ENCODE measurements at places on chromosomes 3 and 15.
A peak's percentile ranks its signal among the peaks of the same experiment; 100 is the strongest.

- no peak for DNase-seq
Observed at GRCh38 chr15:29516929-29517328, 247.3 kb upstream of the NSMCE3 start.

DNA sequence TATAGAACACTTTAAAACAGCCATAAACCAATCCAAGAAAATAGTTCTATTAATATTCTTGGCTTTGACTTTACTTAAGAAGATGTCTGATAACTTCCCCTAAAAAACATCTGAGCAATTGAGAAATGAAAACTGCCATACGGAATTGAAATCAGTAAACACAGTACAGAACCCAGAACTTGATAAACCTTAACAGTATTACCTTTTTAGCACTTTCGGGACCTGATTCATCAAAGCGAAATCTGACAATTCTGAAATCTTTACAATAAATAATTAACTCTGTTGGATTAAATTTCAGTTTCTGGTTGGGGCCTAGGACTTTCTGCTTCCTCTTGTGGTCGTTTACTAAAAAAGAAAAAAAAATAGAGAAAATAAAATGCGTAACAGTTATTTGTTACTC lies 17.3 kb downstream of the MTMR10 start:
- no peak for DNase-seq

DNA sequence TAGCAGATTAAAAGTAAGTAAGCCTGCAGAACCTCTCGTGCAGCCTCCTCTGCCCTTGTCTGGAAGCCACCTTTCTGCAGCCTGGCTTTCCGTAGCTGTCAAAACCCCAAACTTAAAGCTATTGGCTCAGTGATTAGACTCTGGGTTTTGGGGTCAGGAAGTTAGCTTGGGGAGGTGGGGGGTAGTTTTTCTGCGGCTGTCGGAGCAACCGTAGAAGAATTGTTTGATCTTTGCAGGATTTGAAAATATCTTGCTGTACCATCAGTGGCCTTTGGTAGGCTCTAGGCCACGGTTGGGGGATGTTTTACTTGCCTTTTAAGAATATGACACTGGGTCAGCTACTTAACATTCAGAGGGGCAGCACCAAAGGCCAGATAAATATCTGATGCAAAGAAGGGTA lies 88.4 kb upstream of the RASGRP1 start:
- no peak for DNase-seq

GRCh38 chr3:157398598-157398997 lies 38.1 kb upstream of the PTX3 start:
- no peak for DNase-seq

DNA sequence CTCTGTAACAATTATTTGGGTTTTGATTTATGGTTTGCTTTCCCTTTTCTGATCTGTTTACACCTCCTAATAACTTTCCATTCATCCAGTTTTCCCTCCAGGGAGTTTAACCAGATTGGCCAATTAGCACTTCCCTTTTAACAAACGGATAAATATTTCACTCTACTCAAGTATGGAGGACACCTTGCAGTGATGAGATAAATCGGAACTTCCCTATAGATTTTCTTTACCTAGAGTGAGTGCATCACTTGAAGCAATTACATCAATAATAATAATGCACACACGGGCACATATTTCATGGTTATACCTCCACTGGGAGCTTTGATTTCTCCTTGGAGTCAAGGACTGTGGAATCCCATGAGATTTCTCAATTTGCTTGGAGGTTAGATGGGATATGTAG lies 239.1 kb upstream of the CFAP20DC start:
- no peak for DNase-seq

DNA sequence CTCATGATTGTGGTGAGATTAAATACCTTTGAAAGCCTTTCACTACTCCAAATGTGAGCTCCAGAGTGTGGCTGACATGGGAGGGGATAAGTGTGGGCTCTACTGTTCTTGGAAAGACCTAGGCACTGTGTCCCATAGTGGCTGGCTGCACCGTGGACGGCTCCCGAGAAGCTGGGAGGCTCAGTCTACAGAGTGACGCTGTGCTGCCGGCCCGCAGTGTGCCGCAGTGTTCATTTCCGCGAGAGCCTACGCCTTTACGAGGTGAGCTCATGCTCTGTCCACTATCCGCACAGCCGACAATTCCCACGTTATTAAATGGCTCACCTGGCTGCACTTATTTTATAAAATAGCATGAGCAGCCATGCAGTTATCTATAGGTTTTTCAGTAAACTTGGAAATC lies 66.9 kb downstream of the MTHFS start:
- DNase-seq, result no peak

- no peak for DNase-seq
Observed at GRCh38 chr3:178500631-178501030, 35.6 kb upstream of the KCNMB2 start.

GRCh38 chr15:26722621-26723160 lies 50.2 kb downstream of the GABRB3 start:
- no peak for DNase-seq

DNA sequence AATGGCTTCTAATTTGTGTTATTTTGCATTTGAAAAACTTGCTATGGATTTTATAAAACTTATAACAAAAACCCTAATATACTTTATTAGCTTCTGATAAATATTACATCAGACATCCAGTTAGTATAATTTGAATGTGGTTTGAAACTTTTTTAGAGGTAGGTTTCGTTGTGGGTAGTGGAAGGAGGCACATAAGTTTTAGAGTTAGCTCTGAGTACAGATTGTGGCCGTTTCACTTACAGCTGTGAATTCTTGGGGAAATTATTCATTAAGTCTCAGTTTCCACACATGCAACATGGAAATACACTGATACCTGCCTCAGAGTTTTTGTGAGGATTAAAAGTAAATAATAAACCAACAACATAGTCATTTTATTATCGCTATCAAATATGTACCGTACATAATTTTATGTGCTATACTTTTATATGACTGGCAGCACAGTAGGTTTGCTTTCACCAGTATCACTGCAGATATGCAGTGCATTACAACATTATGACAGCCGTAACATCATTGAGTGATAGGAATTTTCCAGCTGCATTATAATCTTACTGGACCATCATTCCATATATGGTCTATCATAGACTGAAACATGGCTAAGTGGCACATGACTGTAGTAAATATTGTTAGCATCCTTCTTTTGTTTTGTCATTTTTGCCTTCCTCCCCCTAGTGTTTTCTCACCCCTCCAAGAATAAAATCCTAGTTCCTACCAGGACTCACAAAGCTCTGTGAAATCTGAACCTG lies 175.6 kb downstream of the AKAP13 start:
- DNase-seq, result no peak

- no peak for DNase-seq
Observed at GRCh38 chr3:4514916-4515315, 21.8 kb downstream of the ITPR1 start.

- no peak for DNase-seq
Observed at GRCh38 chr3:88298189-88298588, 148.4 kb downstream of the C3orf38 start.

GRCh38 chr3:180918542-180918941 lies 6.1 kb downstream of the FXR1 start:
- no peak for DNase-seq

DNA sequence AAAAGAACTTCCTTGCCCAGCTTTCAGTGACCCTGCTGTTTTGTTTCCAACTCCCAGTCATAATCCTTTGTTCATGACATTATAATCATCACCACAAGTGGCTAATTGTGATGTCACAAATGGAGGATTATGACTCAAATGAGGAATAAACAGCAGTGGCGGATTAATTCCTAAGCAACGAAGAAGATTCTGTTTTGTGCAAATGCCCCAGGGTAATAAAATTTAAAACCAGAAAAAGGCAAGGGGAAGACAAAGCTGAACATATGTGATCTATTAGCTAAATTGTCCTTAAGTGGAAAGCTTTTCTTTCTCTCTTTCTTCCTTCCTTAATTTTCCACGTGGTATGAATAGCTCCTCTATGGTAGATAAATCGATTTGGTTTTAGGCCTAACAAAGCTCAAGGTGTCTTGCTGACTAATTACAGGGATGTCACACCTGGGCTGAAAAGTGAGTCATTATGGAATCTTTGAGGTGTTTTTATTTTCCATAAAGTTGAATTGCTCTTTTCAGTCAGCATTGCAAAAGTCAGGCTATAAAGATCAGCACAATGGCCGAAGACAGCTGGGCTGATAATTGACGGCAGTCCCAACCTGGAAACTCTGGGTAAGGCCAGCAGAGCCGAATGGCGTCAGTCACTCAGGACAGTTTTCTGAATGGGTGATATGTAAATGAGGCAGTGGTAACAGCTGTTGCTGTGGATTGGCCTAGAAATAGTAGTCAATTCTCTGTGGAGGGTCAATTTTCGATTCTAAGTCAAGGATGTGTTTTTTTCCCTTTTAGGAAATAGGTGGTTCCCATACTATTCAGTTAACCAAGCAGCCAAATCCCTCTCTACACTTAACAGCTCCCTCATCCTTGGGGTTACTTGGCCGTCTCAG lies 121.5 kb downstream of the PTPRG start:
- DNase-seq, result no peak

DNA sequence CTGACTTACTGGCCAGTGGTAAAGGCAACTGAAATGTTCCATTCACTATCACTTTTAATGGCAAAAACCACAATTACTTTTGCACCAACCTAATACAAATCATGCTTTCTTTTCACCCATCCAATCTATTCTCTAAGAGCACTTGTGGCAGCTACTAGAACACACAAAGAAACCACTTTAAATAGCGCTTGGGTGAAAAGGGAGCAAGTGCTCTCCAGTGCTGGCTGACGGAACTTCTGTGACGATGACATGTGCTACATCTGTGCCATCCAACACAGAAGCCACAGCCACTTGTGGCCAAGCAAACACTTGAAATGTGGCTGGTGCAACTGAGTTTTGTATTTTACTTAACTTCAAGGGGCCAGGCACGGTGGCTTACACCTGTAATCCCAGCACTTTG lies 18.9 kb downstream of the SH3BP5 start:
- no peak for DNase-seq

- DNase-seq, result no peak
Observed at GRCh38 chr15:69451951-69452691, 497 bp upstream of the RPLP1 start.

DNA sequence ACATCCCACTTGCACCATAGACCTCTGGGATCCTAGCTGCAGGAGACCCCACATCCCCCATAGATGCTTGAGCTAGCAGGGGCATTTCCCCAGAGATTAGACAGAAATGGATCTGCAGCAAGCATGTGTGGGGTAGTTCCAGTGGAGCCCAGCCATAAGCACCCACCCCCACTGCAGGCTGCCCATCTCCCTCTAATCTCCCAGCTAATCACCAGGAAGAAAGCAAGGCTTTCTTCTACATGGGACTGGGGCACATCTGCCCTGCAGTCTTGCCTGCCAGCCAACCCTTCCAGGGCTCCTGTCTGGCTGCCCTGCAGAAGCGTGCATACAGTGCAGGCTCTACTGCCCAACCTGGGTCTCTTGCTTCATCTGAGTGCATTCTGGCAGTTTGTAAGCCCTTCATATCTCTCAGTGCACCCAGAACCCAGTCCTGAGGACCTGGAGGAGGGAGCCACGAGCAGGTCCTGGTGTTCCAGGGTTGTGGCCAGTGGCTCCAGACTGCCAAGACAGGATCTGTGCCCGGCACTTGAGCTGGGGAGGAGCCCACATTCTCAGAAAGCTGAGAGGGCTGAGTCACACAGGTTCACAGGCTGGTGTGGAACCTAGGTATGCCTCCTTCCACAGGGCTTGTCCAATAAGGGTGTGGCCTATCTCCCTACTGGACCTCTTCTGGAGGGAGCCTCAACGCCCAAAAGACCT lies 49.9 kb upstream of the IGSF11 start:
- DNase-seq, result no peak

DNA sequence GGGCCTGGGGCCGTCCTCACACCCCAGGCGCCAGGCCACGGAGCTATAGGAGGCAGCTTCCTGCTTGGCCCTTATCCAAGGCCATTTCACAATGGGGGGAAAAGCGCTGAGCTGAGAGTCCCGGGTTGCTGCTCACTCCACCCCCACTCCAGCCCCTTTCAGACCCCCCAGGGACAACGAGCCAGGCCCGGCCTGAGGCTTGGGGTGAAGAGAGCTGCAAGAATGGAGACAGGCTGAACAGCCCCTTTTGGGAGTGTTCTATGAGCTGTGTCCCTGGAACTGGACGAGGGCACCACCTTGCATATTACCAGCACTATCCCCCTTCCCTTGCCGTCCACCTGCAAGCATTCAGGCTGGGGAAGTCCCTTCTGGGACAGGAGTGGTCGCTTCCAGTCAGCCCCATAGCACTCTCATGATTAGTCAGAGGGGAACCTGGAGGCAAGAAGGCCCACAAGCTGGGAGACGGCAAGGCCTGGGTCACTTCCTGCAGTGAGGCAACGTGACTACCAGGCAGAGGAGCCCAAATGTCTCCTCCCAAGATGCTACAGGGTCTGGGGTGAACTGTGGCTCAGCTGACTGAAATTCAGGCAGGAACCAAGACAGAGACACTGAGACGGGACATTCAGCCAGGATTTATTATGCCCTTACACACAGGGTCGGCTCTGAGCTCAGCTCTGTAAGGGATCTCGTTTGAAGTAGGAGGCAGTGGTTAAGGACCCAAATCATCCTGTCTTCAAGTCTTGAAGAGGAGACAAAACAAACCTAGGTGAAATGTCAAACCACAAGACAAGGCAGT lies 8.6 kb upstream of the SRP14 start:
- peak; percentile 70 for DNase-seq

DNA sequence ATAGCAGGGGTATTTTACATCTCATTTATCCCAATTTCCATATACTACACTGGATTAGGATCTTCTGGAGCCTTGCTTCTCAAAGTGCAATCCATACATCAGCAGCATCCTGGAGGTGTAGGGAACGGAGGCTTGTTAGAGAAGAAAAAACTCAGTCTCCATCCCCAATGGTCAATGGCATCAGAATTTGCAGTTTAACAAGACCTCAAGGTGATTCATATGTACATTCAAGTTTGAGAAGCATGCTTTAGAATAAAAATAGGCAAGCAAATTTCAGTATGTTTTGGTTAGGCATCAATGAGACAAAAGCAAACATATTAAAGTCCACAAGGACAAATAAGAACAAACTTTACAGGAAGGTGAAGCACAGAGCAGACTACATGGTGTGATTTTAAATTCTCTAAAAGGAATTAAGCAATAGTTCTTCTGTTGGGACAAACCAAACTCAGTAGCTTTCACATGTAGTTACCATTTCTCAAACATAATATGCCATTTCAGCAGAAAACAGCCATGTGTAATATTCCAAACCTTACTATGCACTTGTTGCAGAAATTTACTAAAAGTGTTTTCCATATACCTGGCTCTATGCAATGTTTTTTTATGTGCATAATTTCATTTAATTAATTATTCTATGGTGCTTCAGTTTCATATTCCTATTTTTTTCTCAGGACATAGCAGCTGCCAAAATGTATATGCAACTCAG lies 360.3 kb upstream of the NECTIN3 start:
- DNase-seq, result no peak

Measured in smooth muscle cell of the brain vasculature (primary cell).